ENCODE measurements at places on chromosomes 2 and 18.

DNA sequence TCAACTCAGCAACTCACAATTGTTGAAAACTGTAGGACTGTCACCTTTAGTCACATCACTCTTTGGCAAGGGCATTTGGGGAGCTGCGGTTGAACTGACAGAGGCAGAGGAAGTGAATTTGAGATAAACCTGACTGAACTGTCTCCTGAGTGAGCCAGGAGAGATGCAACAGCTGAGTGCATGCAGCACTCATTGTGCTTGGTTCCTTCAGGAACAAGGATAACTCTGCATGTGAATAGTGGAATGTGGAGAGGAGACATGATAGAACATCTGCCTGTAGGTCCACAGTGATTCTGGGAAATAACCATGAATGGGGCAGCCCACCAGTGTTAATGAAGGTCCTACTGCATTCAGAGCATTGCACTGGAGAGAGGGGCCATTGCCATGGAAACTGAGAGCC is 494.7 kb downstream of the STK39 start:
- no peak for DNase-seq

GRCh38 chr2:234841321-234842015 is 110.3 kb upstream of the SH3BP4 start:
- DNase-seq: peak; percentile 50

DNA sequence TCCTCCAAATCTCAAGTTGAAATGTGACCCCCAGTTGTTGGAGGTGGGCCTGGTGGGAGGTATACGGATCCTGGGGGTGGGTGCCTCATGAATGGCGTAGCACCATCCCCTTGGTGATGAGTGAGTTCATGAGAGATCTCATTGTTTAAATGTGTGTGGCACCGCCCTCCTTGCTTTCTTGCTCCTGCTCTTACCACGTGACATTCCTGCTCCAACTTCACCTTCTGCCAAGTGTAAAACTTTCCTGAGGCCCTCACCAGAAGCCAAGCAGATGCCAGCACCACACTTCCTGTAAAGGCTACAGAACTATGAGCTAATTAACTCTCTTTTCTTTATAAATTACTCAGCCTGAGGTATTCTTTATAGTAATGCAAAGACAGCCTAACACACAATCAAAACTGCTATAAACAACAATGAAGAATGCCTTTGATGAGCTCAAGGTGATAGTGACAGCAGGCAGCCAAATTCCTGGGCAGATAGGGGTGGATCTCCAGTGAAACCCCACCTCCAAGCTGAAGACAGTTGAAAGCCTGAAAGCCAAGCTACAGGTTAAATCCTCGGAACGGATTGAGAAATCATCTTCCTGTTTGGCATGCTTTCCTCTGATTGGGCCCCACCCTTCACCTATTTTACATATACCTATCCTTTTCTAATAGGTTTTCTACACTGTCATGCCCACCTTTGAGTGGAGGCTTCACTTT is 26.9 kb downstream of the MCEE start:
- no peak for DNase-seq

- peak; percentile 1 for DNase-seq
These were observed 109.0 kb upstream of the CBLN2 start for GRCh38 chr18:72652990-72653593.

DNA sequence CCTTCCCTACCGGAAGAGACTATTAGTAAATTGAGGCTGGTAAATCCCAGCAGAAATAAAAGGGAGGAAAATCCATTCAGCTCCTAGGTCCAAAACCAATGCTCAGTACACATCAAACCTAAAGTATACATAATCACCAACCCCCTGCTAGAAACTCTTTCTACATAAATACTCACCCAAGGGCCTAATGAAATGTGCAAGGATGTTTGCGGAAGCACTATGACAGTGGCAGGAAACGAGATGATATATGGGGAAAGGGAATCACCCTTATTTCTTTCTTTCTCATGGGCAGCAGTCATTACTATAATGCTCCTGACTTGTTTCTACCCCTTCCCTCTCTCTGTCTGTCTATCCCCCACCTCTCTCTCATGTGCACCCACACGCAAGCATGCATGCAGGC is 1.3 kb upstream of the SCTR start:
- no peak for DNase-seq

DNA sequence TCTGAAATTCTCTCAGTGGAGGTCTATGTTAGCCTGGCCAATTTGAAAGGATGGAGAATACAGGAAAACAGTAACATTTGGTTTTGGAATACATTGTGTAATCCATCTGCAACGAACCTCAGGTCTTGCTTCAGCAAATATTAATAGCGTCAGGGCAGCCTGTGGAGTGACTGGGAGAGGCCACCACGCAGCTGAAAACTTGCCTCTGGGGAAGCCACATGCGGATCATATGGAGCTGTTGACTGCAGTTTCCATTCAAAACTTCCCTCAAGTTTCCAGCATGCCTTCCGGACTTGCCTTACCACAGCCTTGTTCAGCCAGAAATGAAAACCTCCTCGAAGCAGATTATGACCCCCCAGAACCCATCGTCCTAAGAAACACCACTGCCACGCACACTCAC is 25.7 kb downstream of the BCL11A start:
- peak; percentile 91 for DNase-seq

DNA sequence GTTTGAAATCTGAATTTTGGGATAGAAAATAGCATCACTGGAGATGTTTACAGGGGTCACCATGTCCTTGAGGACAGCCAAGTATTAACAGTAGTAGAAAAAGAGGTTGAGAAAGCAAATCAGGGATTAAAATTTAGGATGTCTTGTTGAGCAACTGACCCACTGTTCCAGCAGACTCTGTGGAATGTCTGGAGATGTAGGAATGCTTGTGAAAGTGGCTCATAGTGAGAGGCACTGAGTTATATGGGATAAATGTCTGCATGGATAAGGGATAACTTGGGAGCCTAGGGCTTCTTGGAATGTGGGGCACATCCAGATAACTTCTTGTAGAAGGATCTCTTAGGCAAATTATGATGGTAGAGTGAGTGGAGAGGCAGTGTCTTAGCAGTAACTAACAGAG is 495.0 kb downstream of the TMX3 start:
- peak; percentile 80 for DNase-seq

GRCh38 chr2:46545015-46545839 is 65.9 kb downstream of the TMEM247 start:
- no peak for DNase-seq

GRCh38 chr2:101380376-101380775 is 6.9 kb downstream of the CREG2 start:
- peak; percentile 58 for DNase-seq

GRCh38 chr2:10773821-10774341 is 38.7 kb downstream of the PDIA6 start:
- no peak for DNase-seq

- DNase-seq: peak; percentile 44
These were observed 75.0 kb upstream of the RBM44 start for GRCh38 chr2:237723602-237724001.

DNA sequence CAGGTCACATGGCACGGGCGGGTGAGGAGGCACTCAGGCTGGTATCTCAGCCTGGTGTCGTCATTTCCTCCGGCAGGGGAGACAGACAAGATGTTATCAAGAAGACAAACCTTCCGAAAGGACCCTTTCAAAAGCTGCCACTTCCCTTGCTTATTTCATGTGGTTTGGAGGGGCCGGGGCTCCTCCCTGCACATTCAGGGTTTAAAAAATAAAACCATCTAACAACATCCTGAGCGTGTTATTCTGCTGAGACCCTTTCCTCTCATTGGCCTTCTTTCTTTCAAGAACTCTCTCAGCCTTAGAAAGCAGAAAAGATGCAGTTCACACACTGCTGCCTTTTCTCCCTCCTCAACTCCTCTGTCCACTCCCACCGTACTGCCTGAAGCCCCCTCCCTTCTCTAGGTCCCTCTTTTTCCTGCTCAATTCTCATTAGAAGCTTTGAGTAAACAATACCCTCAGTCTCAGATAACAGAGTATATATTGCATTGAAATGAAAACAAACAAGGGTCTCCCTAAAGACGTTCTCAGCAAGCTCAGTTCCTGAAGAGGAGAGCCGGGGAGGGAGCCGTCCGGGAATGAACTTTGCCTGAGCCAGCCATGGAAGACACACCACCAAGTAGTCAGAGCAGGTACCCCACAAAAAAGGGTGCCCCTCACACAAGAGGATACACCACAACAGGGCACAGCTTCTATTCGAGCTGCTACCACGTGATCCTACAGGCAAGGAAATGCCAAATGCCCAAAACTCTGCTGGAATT is 9.7 kb downstream of the SMAD7 start:
- DNase-seq: no peak

DNA sequence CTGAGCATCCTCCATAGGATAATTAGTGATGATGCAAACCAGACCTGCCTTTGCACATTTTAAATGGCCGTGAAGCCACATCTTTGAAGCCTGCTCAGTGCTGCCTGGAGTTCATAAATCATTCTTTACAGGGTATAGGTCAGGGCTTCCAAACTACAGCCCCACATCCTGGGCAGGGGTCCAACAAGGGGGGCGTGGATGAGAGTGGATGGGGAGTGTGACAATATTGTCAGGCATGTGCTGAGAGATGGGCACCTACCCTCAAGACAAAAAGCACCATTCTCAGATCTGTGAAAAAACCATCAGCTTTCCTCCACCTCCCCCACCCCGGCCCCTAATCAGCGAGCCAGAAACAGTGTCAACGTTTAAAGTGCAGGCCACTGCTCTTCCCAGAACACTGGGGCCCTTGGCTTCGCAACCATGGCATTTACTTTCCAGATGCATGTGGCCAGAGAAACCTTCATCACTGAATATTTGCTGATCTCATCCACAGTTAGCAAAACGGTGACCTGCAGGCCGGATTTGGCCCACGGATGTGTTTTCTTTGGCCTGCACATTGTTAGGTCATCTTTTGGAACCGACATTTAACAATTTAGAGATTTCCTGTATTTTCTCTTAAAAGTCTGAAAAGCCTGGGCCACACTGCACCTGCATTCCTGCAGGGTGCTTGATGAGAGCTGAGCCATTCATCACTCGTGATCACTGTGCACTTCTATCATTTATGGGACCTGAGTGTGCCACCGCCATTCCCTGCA is 130.7 kb downstream of the ANKRD44 start:
- DNase-seq: peak; percentile 56

DNA sequence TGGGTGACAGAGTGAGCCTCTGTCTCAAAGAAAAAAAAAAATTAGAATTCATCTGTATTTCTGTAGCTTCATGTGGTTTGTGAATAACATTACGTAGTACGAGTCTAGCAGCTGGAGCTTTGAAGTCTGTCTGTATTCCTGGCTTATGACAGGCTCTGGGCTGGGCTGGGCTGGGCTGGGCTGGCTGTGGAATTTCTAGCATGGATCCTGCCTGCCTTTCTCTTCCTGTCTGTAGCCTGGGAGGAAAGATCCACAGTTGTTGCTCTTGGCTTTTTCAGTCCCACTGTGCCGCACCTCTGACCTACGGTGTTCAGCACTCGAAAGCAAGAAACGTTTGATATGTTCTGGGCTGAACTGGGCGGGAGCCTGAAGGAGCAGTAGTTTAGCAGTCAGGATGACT is 55.4 kb downstream of the BOLA3 start:
- peak; percentile 21 for DNase-seq

DNA sequence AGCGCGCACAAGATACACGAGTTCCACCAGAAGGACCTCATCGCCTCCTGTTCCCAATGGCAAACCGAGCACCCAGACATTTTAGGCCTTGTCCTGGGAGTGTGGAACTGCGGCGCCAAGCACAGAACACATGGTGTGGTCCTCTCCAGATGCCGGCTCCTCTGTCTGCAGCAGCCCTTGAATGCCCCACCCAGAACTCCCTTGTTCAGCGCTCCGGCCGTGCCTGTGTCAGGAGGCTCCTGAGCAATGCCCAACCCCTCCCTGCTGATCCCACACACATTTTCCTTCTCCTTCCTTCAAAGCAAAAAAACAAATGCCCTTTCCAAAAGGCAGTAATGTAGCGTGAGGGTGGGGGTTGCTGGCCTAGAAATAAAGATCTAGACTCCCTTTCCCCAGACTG is 89.8 kb downstream of the GFPT1 start:
- DNase-seq: no peak

All from AG10803 (cell line).